ENCODE measurements at places on chromosomes 12 and 14.

DNA sequence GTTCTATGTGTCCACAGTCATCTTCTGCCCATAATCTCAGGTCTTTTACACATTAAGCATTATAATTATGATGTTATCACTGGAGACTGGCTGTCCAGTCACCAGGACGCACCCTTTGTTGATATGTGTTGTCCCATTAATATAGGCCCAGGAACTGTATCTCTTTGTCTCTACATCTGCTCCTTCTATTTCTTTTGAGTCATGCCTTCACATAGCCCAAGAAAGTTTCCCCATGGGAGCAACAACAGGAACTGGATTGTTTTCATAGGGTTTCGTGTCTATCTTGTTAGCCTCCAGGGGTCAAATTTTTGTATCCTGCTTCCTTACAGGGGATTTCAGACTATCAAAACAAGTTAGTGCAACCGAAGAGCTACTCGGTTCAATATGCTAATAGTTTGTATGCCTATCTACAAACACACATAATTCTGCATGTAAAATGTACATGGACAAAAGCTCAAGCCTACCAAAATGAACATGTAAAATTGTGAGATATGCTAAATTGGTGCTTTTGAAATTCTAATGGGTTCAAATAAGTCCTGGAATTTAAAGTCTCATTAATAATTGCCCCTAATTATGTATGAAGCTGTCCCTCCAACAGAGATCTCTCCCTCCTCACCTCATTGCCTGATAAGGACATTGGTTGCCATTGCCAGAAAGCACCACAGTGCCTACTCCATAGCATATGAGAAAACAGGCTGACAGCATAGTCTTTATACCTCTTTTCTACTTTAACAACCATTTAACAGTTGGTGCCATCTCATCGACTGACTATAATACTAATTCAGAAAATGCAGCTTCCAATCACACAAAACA is 99.8 kb upstream of the DIO2 start:
- no peak for DNase-seq

DNA sequence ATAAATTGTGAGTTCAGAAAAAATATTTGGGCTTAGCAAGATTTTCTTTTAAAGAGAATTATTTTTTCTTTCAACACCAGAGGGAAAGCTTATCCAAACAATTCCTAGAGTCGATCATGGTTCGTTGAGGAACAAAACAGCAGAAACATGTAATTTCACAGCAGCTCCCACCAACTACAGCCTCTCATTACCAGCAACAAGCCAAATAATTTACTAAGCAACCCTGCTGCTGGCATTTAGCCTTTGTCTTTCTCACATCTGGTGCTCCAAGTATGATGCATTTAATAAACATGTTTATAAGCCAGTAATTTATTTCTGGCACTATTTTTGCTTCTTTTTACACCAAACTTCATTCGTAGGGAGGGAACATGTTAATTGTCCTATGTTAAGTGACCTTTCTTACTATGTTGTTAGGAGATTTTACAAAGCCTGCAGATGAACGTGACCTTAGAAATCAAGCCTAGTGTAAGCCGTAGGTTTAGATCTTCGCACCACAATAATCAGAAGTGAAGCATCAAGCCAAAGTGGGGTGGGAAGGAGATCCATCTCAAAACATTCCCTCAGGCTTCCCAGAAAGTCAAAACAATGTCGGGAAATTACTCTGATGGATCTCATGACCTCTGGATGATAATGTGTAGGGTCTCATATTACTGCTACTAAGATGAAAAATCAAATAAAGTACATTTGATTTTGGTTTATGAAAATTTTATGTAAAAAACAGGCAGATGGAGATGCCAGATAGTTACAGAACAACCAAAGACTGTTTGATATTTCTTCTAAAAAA is 128.4 kb downstream of the RPAP3 start:
- DNase-seq: no peak

GRCh38 chr14:77123381-77124325 is 17.9 kb downstream of the ZDHHC22 start:
- no peak for DNase-seq

GRCh38 chr14:47744155-47744554 is 68.8 kb upstream of the MDGA2 start:
- no peak for DNase-seq

- no peak for DNase-seq
These were observed 253.4 kb downstream of the BTG1 start for GRCh38 chr12:91892081-91892855.

- no peak for DNase-seq
These were observed 17.5 kb downstream of the YY1 start for GRCh38 chr14:100256339-100256895.

DNA sequence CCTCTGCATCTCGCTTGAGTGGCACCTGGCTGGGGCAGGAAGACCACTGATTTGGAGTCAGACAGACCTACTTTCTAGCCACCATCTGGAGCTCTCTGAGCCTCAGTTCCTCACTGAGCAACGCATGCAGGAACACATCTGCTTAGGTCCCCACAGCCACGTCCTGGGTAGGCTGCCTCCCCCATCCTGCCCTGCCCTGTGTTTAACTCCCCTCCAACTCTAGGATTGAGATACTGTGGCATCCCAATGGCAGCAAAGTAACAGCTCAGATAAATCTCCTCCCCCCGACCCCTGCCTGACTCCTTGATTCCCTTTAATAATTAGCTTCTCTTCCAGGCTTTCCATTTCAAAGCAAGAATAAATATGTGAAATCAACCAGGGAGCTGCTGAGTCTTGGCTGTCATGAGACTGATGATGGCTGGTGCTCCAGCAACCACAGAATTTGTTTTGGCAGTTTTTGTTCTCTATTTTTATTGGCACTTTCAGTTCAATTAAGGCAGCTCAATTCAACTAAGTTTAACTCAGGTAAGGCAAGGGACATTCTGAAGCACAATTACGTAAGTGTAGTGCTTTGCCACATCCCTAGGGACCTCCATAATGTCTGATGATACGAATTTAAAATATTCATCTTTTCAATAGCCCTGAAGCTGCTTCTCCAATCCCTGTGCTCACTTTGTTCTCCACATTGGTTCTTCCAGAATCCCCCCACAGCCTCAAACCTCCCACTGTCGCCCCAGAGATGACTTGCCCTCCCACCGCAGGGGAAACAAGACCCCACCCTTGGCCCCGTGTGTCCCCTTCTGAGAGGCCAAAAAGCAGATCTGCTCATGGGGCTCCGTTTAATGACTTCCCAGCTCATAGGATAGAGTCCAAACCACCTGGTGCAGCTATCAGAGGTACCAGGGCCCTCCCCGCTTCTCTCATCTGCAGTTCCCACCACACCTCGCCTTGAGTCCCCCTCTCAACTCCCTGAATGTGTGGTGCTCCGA is 58.2 kb downstream of the ESR2 start:
- DNase-seq: no peak

Data from activated CD4-positive, CD25-positive, alpha-beta regulatory T cell treated with anti-CD3 and anti-CD28 coated beads, Interleukin-2, amount 50 U/mL, for 16 hours (primary cell).